A673 (cell line): ENCODE measurements at places on chromosomes 5 and 9.

- DNase-seq = no peak
Observed at GRCh38 chr9:129517006-129517405, 103.9 kb downstream of the C9orf50 start.

GRCh38 chr9:97987487-97987886 lies 4.3 kb downstream of the ANP32B start:
- DNase-seq = no peak

GRCh38 chr5:180641566-180641900 lies 7.9 kb downstream of the FLT4 start:
- no peak for DNase-seq

- DNase-seq = no peak
Observed at GRCh38 chr9:38355517-38356120, 36.9 kb upstream of the ALDH1B1 start.

- no peak for DNase-seq
Observed at GRCh38 chr5:80777347-80778287, 122.8 kb upstream of the DHFR start.

GRCh38 chr9:93501406-93501805 lies 48.0 kb upstream of the FAM120AOS start:
- DNase-seq = no peak

GRCh38 chr5:80695666-80696065 lies 40.9 kb upstream of the DHFR start:
- DNase-seq = no peak

DNA sequence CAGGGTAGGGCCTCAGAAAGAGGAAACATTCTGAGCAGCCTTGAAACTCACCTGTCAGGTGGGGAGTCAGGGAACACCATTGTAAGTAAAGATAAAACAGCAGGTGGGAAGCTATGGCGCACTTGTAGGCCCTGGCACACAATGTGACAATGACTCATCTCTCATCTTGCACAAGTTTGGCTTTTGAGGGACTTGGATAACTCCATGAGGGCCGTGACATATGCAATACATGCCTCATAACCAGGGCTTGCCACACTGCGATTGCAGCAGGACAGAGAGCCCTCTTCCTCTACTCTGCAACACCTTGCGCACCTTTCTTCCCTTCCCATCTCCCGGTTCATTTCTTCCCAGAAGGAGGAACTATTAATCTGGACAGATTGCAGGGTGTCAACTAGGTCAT lies 144.9 kb downstream of the CEP120 start:
- peak; percentile 23 for DNase-seq

- DNase-seq = no peak
Observed at GRCh38 chr5:78813906-78814530, 165.4 kb upstream of the LHFPL2 start.

DNA sequence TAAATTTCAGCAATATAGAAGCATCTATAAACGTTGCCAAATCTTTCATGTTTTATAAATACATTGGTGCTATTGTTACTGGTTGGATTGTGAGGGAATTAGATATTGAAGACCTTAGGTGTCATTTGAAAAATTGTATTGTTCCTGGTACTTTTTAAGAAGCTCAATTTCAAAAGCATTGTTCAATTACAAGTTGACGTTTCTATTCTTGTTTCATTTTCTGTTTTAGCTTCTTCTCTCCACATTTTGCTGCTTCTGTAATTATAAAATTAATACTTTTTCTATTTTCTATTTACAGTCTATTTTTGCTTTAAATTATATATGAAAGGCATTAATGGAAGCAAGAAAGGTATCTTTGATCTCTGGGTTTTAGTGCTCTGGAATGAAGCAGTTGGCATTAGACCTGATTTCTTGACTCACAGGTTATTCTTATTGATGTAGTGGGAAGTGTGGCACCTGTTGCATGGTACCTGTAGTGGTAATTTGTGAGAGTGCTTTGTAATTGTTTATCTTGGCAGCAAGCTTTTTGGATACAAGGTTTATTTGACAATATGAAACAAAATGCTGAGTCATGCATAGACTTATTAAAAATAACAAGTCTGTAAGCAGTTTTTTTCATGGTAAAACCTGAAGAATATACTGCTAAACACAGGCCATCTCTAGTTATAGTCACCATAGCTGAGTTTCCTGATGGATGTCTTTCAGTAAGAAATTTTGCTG lies 13.2 kb downstream of the MACIR start:
- DNase-seq = no peak

- no peak for DNase-seq
Observed at GRCh38 chr9:70421272-70422180, 7.1 kb upstream of the KLF9 start.

- no peak for DNase-seq
Observed at GRCh38 chr9:71441266-71441665, 319.8 kb upstream of the TRPM3 start.

GRCh38 chr9:20236676-20237075 lies 385.6 kb downstream of the MLLT3 start:
- DNase-seq = no peak
